Stimulated activated CD8-positive, alpha-beta memory T cell treated with anti-CD3 and anti-CD28 coated beads, Interleukin-15, amount 100 ng/mL, for 24 hours (primary cell): ENCODE measurements at places on chromosomes 4 and X.

- DNase-seq: no peak
Observed at GRCh38 chr4:189823591-189823990, 117.1 kb upstream of the FRG1 start.

- DNase-seq: no peak
Observed at GRCh38 chrX:72621625-72622485, 49.2 kb upstream of the HDAC8 start.

DNA sequence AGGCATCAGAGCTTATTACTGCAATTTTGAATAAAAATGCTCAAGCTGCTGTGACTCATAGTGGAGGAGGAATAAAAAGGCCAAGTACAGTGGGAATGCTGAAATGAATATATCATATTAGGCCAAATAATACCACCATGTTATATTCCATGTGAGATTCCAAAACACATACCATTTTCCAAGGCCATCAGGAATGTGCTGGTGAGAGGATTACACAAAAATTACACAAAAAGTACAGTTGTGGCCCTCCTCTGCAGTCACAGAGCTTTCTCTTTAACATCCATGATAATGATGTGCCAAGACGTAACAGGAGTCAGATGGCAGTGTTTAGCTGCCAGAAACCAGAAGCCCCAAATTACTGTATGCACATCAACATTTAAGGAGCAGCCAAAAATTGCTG, 153.5 kb downstream of the PCDH18 start:
- DNase-seq: no peak

GRCh38 chr4:16758255-16758654, 140.2 kb downstream of the LDB2 start:
- DNase-seq: no peak

DNA sequence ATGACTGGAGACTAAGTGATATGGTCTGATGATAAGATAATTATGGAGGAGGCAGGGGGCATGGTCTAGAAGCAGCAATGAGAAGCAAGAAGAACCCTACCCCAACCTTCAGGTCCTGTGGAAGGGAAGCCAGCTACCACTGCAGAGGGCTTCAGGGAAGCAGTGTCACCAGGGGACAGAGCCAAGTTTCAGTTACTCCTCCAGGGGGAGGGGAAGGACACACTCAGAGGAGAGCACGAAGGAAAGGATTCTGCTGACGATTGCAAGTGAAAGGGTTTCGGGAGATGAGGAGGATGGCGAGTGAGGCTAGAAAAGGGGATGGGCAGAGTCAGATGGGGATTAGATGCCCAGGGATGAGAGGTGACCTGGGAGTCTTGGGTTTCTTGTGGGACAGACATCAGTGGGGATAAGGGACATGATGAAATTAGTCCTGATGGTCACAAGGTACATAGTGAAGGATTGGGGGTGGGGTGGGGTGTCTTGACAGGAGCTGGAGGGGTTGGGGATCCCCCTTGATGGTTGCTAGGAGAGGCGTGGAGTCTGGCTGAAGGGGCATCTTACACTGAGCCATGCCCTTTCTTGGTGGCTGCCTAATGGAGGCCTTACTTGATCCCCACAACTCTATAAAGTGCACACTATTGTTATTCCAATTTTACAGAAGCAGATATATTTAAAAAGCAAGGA, 45.4 kb downstream of the TIGD4 start:
- no peak for DNase-seq

DNA sequence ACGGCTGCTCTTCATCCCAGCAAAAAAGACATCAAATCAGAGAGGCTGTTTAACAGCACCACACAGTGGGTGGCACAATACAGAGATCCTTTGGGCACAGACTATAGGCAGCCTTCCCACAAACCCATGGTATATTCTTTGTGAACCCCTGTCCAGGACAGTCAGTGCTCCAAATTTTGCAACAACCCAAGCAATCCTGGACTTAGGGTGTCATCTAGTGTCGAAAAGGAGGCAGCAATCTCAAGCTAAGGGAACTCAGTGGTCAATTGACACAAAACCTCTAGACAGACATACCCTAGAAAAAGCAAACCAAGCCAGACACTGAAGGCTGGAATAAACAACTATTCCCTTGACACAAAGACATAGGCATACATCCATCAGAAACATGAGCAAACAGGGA, 137.4 kb downstream of the BMP15 start:
- no peak for DNase-seq

GRCh38 chr4:29829067-29829466, 891.1 kb upstream of the PCDH7 start:
- DNase-seq: no peak

DNA sequence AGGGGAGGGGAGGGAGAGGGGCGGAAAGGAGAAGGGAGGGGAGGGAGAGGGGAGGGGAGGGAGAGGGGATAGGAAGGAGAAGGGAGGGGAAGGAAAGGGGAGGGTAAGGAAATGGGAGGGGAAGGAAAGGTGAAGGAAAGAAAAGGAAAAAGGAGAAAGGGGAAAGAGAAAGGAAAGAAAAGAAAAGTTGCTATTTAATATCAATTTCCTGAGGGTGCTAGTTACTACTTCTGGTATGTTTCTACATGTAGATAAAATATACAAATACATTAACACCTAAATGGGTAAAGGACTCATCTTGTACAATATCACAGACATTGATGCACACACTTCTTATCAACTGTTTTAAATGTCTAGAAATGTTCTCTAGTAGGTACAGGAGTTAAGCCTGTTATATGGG, 22.6 kb downstream of the ANXA5 start:
- DNase-seq: no peak

- DNase-seq: no peak
Observed at GRCh38 chr4:149553959-149554520, 261.6 kb downstream of the IQCM start.

- DNase-seq: no peak
Observed at GRCh38 chrX:42988700-42989099, 210.7 kb upstream of the PPP1R2C start.

- no peak for DNase-seq
Observed at GRCh38 chr4:85763202-85763601, 288.3 kb downstream of the ARHGAP24 start.

DNA sequence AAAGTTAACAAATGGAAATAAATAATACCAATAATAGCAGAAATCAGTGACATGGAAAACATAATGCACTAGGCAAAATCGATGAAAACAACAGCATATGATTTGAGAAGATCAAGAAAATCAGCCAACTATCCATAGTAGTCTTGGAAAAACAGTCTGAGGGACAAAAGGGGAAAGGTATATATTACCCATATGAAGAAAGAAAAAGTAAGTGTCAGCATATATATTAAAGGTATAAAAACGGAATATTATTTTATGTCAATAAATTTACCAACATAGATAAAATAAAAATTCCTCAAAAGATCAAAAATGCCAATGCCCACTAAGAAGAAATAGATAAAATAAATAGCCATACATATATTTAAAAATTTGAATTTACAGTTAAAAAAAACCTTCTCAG, 33.0 kb downstream of the ACTRT1 start:
- DNase-seq: no peak

DNA sequence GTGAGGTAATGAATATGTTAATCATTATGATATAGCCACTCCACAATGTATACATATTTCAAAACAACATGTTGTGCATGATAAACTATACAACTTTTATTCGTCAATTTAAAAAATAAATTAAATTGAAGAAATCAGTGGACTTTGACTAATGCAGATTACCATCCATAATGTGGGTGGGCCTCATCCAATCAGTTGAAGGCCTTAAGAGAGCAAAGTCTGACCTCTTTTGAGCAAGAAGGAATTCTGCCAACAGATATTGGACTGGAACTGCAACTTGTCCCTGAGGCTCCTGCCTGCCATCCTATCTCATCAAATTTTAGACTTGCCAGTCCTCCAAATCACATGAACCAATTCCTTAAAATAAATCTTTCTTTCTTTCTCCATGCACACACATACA, 57.4 kb upstream of the SLC16A2 start:
- no peak for DNase-seq
